ENCODE measurements at places on chromosomes 2 and 18.

DNA sequence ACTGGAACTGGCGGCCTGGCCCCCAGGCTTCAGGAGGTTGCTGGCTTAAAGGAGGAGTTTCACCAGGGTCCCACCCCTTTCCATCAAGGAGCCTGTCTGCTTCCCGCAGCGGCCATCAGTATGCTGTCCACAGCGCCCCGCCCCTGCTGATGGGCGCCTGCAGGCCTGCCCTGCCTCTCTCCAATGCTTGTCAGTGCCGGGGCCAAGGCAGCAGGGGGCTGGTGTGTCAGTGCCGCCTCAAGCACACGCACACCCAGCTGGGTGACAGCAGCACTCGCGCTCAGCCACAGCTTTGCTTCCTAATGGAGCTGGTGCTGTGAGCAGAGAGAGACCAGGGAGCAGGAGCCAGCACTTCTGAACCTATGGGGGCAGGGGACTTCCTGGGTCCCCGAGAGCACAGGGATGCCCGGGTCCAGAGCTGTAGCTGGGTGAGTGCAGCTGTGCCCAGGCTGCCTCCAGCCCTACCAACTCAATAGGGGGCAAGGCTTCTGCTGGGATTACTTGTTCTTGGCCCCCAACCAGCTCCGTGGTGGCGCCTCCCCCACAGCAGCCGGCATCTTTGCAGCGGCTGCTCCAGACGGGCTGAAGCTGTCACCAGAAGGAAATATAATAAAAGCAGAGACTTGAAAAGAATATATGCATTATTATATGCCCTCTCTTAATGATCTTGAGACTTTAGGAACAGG lies 377.2 kb upstream of the LRATD1 start:
- no peak for DNase-seq

DNA sequence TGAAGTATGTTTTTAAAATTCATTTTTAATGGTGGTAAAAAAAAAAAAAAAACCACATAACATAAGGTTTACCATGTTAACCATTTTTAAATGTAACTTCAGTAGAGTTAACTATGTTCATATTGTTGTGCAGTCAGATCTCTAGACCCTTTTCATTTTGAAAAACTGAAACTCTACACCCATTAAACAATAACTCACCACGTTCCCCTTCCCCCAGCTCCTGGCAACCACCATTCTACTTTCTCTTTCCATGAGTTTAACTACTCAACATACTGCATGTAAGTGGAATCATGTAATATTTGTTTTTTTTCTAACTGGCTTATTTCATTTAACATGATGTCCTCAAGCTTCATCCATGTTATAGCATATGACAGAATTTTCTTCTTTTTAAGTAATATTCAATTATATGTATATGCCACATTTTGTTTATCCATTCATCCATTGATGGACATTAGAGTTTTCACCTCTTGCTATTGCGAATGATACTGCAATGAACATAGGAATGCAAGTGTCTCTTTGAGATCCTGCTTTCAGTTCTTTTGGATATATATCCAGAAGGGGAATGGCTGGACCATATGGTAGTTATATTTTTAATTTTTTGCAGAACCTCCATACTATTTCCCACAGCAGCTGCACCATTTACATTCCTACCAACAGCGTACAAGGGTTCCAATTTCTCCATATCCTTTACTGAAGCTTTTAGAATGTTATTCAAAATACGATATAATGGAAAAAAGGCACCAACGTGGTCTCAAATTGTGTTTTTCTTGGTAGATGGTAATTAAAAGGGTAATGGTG lies 91.0 kb downstream of the SPTBN1 start:
- DNase-seq = no peak

GRCh38 chr18:55079481-55080355 lies 120.5 kb upstream of the CCDC68 start:
- no peak for DNase-seq

DNA sequence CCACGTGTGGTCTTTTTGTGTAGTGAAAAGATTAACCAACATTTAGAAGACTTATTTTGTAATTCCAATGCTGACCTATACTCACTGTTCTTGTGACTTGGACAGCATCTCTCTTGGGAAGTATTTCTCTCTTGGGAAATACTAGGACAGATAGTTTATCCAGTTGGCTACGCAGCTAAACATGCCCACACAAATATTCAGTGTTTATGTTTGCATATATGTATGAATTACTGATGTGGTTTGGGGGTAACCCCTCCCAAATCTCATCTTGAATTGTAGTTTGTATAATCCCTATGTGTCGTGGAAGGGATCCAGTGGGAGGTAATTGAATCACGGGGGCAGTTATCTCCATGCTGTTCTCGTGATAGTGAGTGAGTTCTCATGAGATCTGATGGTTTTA lies 2062.3 kb upstream of the CELF4 start:
- no peak for DNase-seq

GRCh38 chr2:128750328-128751165 lies 431.9 kb upstream of the HS6ST1 start:
- no peak for DNase-seq

DNA sequence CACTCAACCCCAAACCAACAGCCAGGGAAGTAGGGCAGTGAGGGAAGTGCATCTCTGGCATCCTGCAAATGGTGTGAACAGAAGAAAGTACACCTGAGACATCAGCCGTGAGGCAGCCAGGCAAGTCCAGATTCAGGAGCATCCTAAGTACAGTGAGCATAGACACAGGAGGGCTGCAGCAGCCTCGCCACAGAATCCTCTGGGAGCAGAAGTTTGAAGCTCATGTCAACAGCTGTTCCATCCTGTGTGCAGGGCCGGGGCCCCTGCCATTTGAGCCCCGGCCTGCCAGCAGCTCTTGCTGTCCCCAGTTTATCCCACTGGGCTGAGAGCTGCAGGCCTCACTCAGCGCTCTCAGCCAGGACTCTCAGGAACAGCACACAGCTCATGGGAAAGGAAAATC lies 14.5 kb downstream of the LOXHD1 start:
- no peak for DNase-seq

DNA sequence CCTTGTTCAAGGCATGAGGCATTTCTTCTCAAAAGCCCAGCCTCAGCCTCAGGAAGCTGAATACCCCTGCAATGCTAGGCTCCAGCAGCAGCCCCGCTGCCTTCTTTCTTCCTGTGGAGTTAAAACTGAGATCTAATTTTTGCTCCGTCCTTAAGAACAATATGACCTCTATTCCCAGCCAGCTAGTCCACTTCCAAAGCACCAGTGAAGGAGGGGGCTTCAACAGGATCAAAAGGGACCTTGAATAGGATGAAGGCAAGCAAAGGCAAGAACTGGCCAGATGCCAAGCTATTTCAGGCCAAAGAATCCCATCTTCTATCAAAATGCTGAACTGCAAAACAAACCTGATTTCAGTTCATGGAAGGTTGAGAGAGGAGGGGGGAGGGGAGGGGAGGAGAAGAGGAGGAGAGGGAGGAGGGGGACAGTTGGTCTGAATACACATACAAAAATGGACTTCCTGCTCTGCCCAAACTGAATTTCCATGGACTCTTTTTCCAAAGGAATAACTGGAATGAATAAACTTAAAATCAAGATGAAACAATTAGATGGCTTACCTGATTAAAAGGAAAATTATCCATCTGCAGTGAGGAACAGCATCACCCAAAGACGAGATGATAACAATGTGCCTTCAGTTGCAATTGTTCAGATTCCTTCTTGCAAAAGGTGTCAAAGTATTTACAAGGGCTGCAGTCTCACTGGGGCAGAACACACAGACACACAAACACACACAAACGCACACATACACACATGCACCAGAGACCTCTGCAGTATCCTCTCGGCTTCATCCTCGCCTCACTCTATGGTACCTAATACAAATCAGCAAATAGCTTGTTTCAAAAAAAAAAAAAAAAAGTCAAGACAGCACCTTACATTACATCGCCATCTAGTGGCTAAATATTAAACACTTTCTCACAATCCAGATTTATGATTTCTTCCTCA lies at the start of gene SCN1A:
Gene SCN1A (minus strand): TSS at position 804 of the 939 bp plus-strand sequence. CDS start 54,399 bp downstream, outside the sequence.
- peak; percentile 24 for DNase-seq

DNA sequence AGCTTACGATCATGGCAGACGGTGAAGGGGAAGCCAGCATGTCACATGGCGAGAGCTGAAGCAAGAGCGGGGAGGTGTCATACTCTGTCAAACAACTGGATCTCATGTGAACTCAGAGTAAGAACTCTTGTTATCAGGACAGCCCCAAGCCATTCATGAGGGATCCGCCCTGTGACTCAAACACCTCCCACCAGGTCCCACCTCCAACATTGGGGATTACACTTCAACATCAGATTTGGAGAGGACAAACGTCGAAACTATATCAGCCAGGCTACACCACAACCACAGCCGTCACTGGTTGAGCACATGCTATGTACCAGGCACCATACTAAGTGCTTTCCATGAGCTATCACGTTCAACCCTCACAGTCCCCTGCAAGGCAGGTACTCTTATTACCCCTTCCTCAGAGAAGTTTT lies 293.8 kb downstream of the PRKCE start:
- DNase-seq = no peak

DNA sequence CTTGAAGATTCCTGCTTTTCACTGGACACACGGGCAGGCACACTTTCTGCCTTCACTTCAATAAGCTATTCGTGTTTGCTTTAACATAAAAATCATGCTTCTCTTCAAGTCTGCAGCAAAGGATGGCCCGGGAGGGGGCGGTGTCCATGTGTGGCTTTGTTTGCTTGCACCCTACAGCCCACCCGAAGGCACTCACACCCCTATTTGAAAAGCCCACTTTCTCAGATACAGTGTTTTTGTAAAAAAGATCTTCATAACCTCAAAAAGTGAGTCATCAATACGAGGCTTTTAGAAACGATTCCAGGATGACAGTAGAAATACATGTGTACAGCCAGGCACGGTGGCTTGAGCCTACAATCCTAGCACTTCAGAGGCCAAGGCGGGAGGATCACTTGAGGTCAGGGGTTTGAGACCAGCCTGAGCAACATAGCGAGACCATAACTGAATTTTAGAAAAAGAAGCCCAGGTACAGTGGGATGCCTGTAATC lies 36.5 kb upstream of the HPCAL1 start:
- DNase-seq = no peak

DNA sequence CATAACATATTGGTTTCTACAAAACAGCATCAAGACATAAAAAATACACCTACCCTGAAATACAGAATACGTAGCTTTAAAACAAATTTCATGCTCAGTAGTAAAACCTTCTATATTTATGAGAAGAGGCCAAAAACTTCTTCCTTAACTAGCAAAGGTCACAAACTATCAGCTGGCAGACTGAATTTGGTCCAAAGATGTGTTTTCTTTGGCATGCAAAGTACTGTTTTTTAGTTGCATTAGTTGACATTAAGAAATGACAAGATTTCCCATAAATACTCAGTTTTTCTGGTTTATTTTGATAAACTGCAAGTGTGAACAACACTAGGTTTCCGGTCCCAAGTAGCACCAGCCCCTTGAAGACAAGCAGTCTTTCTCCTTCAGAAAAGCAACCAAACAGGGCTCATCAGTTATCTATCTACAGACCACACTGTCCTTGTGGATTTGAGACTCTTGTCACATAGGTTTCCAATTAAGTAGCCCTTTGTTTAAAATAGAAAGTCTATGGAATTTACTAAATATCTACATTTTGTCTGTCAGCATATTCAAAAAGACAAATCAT lies 35.6 kb downstream of the SLC25A12 start:
- no peak for DNase-seq

- DNase-seq = peak; percentile 48
Measured at GRCh38 chr18:70464343-70465114, 175.7 kb downstream of the SOCS6 start.

DNA sequence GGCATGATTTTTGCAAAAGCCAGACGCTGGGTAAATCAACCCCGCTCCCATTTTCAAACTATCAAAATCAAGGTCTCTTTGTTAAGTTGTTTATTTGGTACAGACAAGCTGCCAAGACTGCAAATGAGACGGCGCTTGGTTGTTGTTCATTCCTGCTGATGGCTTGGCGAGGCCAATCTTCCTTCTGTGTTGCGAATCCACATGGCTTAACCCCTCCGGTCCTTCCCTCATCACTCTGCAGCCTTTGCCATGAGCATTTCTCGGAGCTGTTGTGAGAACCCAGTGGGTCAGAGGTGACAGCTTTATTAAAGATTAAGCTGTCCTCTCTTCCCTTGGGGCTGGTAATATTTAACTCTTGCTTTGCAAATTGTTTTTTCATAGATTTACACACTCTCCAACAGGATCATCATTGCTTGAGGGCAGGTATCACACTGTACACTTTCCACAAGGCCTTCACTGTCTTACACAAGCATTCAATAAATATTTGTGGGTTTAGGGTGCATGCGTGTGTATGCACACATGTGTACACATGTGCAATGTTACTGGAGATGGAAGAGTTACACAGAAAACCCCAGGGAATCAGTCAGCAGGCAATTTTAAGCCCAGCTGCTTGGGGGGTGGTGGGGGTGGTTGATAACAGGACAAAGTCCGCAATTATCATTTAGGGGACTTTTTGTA lies 27.8 kb upstream of the KCNF1 start:
- DNase-seq = no peak

GRCh38 chr2:186617148-186617547 lies 27.3 kb downstream of the ITGAV start:
- no peak for DNase-seq

DNA sequence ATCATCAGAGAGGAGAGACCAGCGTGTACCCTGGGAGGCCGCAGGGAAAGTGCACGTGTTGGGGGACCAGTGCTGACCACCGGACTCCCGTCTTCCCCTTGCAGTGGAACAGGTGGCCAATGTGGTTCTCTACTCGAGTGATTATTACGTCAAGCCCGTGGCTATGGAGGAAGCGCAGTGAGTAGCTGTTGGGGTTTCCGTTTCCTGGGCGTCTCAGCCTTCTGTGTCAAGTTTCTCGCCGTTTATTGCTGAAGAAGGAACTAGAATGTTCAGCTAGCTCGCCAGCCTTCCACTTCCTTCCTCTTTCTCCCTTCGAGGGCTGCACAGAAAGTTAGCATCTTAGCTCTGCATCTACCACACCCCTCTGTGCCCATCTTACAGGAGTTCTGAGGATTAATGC lies 22.8 kb upstream of the DGKD start:
- peak; percentile 71 for DNase-seq

DNA sequence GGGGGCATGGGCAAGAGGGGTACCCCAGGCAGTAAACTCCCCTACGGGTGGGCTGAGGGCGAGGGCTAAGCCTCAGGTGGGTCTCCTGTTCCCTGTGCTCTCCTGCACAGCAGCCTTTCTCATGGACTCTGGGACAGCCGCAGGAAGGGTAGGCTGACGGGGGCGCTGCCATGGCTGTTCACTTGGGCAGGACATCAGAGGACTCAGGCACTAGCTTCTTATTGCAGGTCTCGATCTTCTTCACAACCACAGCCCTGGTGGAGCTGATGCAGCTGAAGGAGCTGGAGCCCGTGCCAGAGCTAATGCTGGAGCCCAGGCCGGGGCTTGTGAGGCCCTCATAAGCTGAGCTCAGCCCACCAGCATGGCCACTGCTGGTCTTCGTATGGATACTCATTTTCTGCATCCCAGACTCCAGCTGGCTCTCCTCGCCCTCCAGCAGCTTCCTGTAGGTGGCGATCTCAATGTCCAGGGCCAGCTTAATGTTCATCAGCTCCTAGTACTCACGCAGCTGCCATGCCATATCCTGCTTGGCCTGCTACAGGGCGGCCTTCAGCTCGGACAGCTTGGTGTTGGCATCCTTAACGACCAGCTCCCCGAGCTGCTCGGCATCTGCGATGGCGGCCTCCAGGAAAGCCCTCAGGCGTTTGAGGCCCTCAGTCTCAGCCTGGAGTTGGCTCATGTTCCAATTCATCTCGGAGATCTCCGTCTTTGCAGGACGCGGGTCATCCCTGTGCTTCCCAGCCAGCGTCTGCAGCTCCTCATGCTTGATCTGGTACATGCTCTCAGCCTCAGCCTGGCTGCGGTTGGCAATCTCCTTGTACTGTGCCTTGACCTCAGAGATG lies 359.8 kb upstream of the SETBP1 start:
- DNase-seq = no peak

Measured in activated T-cell treated with anti-CD3 and anti-CD28 coated beads, Interleukin-2, amount 50 U/mL, for 48 hours (primary cell).